ENCODE measurements at places on chromosomes 16 and 17.

DNA sequence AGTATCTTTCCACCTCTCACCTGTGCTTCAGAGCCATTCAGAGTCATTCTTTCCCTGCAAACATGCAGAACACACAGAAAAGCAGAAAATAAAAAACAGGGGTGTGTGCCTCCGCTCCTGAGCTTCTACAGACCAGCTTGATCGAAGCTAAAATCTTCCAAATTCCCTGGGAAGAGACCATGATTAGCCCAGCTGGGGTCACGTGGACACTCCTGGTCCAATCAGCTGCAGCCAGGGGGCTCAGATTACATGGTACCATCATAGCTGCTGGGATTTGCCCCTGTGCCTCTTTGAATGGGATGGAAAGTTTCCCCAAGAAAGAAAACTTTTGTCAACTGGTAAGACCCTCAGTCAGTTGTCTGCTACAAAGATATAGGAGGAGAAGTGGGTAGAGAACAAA, 159.9 kb downstream of the TMEM114 start:
- no peak for DNase-seq

GRCh38 chr17:31856750-31857149, 2.3 kb downstream of the COPRS start:
- DNase-seq: no peak

DNA sequence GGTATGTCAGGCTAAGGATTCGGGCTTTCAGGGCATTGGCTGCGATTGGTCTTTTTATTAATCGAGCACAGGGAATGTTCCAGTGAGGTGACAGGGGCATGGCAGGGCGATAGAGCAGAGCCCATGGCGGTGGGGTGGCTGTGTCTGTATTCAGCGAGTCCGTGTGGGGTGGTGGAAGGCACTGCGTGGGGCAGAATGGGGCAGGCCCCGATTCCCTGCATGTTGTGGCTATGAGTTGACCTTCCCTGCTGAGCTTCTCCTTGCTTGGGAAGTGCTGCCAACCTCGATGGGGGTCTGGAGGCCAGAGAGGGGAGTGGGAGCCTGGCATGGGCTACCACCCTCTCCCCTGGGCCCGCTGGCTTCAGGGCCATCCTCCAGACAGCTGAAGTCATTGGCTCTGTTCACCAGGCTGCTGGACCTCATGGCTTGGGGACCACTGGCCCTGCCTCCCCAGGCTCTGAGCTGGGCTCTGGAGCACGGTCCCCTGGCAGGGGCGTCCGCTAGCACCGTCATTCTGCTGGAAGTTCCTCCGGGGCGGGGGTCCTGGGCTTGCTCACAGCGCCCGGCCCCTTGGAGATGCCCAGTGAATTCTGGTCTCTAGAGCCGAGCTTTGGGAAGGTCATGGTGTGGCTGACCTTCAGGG, 92.1 kb downstream of the NPIPB11 start:
- no peak for DNase-seq

GRCh38 chr16:72568502-72568901, 396.5 kb upstream of the PMFBP1 start:
- DNase-seq: no peak
